ENCODE measurements at places on chromosomes 5 and 9.

- DNase-seq = no peak
Observed at GRCh38 chr5:158484150-158484549, 615.6 kb downstream of the EBF1 start.

DNA sequence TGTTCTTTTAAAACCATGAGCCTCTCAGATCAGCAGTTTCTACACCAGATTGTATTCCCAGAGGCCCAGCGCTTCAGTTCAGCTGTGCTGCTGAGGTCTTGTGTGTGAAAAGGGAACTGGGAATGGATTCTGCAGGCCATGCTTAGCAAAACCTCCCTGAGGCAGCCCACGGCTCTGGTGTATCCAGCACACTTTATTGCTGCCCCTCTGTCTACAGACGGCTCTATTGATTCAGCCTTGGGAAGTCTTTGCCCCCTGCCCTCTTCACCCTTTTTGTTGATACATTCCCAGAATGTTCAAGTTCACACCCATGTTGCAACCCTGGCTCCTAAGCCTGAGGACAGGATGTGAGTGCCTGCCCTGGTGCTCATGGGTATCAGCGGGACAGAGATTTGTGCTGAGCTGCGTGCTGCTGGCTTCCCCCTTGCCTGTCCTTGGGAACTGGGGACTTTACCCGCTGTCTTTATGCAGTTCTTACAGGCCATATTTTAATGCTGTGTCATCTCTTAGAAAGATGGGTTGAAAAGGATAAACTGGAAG is 37.3 kb downstream of the ARHGAP26 start:
- no peak for DNase-seq

DNA sequence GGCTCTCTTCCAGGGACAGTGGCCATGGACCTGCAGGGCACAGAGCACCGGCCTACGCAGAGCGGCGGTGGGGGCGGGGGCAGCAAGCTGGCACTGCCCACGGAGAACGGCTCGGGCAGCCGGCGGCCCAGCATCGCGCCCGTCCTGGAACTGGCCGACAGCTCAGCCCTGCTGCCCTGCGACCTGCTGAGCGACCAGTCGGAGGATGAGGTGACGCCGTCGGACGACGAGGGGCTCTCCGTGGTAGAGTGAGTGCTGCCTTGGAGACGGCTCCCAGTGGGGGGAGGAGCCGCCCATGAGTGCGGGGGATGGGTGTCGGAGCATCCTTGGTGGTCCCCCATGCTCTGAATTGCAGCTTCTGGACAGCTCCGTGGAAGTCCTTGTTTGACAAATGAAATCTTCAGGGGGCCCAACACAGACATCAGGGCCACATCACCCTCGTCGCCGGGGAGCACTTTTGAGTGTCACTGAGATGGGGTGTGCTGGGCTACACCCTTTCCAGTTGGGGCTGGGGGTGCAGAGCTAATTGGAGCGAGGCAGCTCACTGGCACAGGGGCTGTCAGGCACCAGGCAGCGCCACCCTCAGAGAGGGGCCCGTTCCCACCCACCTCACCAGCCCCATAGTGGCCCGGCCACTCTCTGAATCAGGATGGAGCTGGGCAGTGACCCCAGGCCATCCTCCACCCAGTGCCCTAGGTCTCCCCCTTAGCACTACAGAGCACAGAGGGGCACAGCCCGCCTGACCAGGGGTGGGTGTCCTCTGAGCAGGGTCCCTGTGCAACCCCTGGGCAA is 70.9 kb downstream of the KCNT1 start:
- no peak for DNase-seq

DNA sequence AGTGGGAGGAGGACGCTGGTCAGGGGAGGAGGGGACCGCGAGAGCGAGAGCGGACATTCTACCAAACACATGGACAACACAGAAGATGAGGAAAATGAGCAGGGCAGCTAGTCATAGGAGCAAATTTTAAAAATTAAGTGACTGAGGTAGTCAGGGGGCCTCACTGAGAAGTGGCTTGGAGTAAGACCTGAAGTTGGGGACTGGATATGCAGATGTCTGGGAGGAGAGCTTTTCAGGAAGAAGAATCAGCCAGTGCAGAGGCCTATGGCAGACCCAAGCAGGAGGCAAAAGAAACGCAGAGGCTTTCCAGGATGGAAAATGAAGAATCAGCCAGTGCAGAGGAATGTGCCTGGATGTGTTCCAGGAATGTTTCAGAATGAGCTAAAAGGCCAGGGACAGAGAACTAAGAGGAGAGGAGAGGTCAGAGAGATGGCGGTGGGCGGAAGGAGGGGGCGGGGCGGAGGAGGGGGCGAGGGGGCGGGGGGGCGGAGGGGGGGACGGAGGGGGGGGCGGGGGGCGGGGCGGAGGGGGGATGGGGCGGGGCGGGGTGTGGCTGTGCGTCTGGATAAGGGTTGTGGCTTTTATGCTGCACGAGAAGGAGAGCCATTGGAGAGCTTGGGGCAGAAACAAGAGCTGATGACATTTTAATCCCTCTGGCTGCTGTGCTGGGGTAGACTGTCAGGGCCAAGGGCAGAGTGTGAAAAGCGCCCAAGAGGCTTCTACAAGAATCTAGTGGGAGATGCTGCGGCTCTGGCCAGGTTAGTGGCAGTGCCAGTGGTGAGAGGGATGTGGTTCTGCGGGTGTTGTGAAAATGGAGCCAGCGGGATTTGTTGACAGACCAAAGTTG is 129.6 kb downstream of the KCNIP1 start:
- no peak for DNase-seq

- no peak for DNase-seq
Observed at GRCh38 chr9:83959061-83959460, 21.0 kb downstream of the HNRNPK start.

- DNase-seq = no peak
Observed at GRCh38 chr5:61245936-61246335, 83.7 kb upstream of the SMIM15 start.

GRCh38 chr9:133971121-133971951 is 20.8 kb downstream of the VAV2 start:
- no peak for DNase-seq

GRCh38 chr5:77311214-77311571 is 100.7 kb downstream of the PDE8B start:
- DNase-seq = no peak

DNA sequence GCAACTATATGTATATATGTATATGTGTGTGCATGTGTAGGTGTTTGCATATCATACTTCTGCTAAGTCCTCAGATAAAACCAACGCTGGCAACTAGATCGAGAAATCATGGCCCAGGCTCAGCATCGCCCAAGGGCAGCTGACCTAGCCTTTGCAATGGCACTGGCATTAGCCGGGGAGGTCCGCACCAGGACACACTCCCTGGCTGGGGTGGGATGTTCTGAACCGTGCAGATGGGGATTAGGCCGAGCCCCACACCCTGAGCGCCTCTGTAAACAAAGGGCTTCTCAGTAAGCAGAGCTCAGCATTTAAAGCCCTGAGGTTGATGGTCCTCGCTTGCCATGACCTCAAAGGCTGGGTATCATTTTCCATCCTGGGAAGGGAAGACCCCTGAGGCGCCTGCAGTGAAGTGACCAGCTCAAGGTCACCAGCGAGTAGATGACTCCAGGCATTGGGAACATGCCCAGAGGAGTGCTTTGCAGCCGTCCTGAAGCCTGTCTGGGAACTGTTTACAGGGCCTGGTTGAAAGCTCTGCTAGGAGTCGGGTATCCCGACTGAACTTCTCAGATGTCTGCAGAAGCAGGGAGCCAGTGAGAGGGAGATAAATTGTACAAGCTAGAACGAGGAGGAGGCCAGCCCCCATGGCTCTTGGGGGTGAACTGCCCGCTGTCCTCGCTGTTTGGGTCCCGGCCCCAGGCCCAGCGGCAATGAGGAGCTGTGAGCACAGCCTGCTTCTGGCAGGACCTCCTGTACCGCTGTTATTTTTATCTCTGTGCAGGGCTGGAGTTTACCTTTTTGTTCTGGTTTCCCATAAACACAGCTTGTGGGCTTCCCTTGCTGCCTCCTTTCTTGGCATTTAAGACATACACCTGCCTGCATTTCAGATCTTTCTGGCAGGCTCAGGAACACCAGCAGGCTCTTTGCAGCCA is 18.4 kb downstream of the GADD45G start:
- DNase-seq = no peak

- DNase-seq = no peak
Observed at GRCh38 chr9:88342246-88342645, 46.0 kb upstream of the SPIN1 start.

GRCh38 chr9:89204801-89205200 is 26.2 kb upstream of the SHC3 start:
- no peak for DNase-seq

- DNase-seq = no peak
Observed at GRCh38 chr5:62306323-62306895, 403 bp downstream of the KIF2A start.

DNA sequence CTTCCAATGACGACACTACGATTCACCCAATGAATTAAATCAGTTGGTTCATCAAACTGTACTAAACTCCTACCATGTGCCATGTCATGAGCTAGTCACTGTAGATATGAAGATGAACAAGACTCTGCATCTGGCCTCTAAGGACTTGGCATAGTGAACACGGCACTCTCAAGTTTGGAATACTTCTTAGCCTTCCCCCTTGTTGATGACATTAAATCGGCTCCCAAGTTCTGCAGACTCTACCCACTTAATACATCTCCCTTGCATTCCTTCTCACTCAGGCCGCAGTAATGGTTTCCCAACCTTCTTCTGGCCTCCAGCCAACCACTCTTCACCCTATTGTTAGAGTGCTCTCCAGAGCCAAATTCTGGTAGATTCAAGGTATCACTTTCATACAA is 184.7 kb downstream of the MAPKAP1 start:
- no peak for DNase-seq

GRCh38 chr5:21680196-21680595 is 1172.9 kb downstream of the CDH12 start:
- DNase-seq = no peak
